ENCODE measurements at places on chromosomes 7 and 10.
A peak's percentile ranks its signal among the peaks of the same experiment; 100 is the strongest.

- no peak for DNase-seq
These were observed 7.3 kb upstream of the ELFN1 start for GRCh38 chr7:1662767-1663166.

DNA sequence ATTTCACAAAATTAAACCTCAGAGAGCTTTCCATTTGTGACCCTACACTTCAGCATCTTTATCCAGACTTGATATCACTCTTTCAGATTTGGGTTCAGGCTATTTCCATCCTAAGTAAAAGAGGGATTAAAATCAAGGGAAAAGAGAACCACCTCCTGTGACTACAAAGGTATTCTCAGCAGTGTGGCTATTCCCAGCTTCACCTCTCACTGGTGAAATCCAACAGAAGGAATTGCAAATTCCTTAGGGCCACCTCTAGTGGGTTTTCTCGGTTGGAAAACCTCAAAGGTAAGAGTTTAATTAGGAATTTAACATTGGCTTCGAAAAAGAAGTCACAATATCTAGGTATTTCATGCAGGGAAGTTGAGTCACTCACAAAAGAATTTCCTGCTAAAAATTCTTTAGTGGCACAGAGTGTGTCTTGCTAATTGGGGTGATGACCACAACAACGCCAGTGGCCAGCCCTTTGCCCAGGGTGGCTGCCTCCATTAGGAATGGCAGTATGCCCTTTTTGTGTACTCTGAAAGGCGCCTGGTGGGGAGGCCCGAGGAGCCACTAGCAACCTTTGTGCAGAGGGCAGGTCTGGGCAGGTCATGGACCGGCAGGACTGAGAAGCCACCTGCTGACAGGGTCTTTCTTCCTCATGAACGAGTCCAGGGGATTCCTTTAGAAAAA is 52.2 kb downstream of the SEM1 start:
- DNase-seq = peak; percentile 48

- no peak for DNase-seq
These were observed 129.5 kb downstream of the KLF6 start for GRCh38 chr10:3655528-3655927.

GRCh38 chr7:157404845-157405481 is 68.2 kb downstream of the DNAJB6 start:
- DNase-seq = no peak

- no peak for DNase-seq
These were observed 21.9 kb downstream of the RRP12 start for GRCh38 chr10:97378933-97379921.

- no peak for DNase-seq
These were observed 27.6 kb downstream of the SORBS1 start for GRCh38 chr10:95533590-95533989.

GRCh38 chr7:89312551-89312950 is 517.0 kb upstream of the TEX47 start:
- no peak for DNase-seq

DNA sequence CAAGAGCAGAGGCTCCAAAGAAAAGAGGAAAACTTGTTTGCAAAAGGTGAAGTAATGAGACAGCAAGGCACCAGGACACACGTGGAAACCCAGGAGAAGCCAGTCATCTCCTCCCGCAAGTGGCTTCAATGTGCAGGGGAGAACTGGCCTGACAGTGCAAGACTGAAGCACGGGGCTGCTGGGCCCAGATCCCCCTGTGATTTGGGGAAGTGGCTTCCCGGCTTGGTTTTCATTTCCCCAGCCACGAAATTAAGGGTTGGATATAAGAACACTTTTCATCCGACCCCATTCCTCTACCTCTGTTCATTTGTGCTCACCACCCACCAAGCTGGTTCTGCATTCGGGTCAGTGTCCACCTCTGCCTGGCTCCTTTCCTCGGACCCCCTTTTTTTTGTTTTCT is 306.4 kb downstream of the FGFR2 start:
- DNase-seq = no peak

GRCh38 chr7:105279688-105280007 is 109.1 kb downstream of the SRPK2 start:
- DNase-seq = no peak

- DNase-seq = no peak
These were observed 15.9 kb upstream of the STOX1 start for GRCh38 chr10:68811314-68812009.

GRCh38 chr7:40584667-40585433 is 450.0 kb downstream of the SUGCT start:
- DNase-seq = no peak

GRCh38 chr7:30140456-30140855 is 5.7 kb downstream of the MTURN start:
- no peak for DNase-seq

DNA sequence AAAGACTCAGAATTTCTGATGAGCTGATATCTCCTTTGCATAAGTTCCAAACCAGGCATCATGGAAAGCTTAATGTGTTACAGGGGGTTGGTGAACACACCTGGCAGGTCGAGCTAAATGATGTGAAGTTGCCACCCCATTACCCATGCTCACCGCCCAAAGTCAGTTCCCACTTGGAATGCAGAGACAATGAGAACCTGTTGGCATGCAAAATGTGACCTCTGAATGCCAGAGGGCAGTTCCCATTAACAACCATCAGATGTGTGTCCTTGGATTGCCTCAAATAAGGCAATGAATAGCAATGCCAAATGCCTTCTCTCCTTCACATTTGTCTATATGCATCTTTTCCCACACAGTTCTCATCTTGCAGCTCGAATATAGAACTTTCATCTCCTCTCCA is 190.7 kb downstream of the CDCA7L start:
- no peak for DNase-seq

DNA sequence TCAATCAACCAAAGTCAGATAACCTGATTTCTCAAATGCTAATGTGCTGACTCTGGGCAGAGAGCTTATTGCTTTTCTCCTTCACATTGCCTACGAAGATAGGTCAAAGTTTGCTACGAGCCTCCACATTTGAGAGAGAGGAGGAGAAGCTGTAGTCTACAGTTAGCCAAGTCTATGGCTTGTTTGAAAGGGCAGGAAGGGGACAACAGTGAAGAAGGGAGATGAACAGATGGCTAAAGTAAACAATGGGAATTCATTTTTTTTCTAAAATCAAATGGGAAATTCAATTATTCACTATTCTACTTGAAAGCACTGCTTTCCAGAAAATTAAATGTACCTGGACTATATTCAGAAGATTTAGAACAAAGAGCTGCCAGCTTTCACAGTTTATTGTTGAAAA is 126.7 kb upstream of the C1QL3 start:
- DNase-seq = no peak

GRCh38 chr10:83961620-83962019 is 177.7 kb upstream of the GHITM start:
- DNase-seq = no peak

- DNase-seq = no peak
These were observed 114.7 kb downstream of the EBF3 start for GRCh38 chr10:129849452-129849750.

- no peak for DNase-seq
These were observed 641.2 kb upstream of the VSTM2A start for GRCh38 chr7:53900856-53901528.

DNA sequence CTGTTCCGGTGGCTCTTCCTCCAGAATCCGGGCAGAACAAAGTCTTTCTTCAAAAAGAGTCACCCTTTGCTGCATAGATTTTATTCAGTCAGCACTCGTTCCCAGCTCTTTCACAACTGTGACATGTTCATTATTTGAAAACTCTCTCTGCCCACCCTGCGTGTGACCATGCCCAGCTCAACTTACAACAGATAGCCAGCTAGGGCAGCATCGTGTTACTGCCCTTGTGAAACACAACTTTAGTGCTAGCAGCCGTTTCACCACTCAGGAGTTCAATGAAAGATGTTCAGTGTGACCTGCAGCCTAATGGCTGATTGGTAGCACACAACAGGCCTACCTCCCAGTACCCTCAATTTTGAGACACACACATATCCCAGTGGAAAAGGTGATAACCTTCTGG is 57.9 kb downstream of the ZNF438 start:
- no peak for DNase-seq

DNA sequence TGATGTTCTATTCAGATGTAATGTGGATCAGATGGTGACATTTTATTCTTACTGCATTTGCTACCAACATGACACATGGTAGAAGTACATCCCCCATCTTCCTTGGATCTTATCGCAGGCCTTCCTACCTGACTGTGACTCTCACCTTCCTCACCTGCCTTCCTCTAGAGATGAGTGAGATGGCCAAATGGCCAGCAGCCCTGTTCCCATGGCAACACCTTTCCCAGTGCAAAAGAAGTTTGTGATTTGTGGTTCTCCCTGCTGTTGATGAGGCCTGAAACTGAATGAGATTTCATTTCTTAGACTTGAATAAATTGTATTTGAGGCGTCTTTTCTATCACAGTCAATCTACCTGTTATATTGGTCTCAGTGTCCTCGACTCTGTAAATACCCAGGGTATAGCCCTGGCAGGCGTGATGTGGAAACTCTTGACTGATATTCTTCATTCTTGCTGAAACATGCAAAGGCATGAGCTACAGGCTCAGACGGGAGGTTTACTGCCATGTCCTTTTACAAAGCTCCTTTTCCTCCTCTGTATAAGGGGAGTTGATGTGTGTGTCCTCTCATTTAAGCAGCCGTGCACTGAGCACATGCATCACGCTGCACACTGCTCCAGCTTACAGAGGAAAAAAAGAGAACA is 440.7 kb upstream of the AKR1E2 start:
- no peak for DNase-seq

DNA sequence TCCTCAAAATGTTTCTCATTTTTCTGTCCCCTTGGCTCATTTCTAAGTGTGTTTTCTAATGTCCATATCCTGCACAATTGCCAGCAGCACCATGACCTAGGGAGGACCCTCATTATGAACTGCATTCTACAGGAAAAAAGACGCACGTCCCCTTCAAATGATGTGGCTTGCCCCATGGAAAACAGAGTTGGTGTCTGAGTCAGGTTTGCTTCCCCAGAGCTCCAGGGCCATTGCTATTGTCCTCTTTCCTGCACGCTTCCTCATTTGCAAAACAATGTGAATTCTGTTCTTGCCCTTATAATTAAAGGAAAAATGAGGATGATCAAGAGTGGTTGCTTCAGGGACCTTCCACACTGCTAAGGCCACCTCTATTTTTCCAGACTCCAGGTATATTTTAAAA is 14.7 kb upstream of the ASB4 start:
- no peak for DNase-seq

GRCh38 chr10:82609845-82610244 is 734.9 kb downstream of the NRG3 start:
- DNase-seq = no peak

DNA sequence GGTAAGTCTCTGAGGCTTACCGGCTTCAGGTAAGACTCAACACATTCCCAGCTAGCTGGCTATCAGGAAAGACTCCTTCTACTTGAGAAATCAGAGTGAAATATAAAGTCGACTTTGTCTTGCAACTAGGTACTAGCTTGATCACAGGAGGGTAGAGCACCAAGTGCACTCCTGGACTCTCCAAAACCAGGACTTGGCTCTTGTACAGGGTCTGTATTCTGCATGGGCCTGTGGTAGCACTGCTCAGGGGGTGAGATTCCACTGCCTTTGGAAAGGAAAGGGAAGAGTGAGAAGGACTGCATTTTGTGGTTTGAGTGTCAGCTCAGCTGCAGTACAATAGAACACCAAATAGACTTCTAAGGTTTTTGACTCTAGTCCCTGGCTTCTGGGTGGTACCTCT is 19.4 kb downstream of the CYP2C8 start:
- no peak for DNase-seq

DNA sequence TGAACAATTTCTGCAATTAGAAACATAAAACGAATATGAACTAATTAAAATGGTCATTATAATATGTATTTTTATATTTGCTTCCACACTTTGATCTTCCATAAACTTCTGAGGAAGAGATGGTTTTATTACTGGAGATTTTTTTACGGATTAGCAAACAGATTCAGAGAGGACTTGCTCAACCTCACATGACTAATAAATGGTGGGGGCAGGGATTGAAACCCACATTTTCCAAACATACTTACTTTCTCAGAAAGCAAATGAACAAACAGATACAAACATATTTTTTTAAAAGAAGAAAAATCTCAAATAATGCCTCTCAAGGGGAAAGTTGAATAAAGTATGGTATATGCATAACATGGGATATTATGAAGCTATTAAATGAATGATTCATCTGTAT is 18.3 kb downstream of the ANKMY2 start:
- DNase-seq = no peak

GRCh38 chr7:37923996-37924395 is 3.6 kb downstream of the EPDR1 start:
- no peak for DNase-seq

GRCh38 chr10:60444494-60445064 is 54.9 kb upstream of the ANK3 start:
- DNase-seq = no peak

DNA sequence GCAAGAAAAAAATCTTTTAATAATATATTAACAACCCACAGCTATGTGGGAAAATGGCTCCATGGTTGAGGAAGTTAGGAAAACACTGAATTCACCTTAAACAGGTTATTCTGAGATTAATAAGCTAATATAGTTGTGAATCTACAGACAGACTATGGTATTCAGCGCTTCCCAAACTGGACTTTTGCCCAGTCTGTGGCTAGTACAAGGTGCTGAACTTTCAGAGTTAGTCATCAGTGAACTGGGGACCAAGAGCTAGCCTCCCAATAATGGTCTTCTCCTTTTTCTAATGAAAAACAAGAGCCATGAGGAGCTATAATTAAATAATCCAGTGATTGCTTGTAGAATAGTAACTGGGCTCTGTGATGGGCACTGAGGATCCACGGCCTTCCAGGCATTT is 65.3 kb downstream of the FRMPD2 start:
- no peak for DNase-seq

GRCh38 chr10:31657434-31657872 is 271.2 kb downstream of the ARHGAP12 start:
- no peak for DNase-seq

DNA sequence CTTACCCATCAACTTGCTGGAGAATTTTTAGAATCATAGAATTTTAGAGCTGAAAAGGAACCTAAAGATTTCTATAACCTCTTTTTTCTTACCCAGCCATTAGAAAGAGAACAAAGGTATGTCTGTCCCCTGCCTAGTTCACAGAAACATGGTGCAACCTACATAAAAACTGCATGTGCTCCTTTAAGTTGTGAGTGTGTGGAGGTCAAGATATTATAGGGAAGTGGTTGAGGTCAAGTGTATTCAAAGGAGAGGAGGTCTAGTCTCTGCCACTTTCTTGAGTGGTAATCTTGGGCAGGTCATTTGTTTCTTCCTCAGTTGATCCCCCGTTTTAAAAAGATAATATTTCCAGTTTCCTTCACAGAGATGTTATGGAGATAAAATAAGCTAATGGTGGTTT is 6.4 kb downstream of the UBTD1 start:
- no peak for DNase-seq

Data from NCI-H774 (cell line).